Renal pelvis (tissue), 12 donors: ENCODE measurements at places on chromosomes 6 and 20. TPM values are rescaled to one million over a fixed set of nuclear protein-coding genes. Genes with fewer than 3 reads are reported as not detected.

The OPN5 gene
- 0.51 TPM for polyA plus RNA-seq

The RFX6 gene
- polyA plus RNA-seq, result not detected

- no peak for DNase-seq
These were observed 31.2 kb downstream of the PRR18 start for GRCh38 chr6:166277018-166277417.

DNA sequence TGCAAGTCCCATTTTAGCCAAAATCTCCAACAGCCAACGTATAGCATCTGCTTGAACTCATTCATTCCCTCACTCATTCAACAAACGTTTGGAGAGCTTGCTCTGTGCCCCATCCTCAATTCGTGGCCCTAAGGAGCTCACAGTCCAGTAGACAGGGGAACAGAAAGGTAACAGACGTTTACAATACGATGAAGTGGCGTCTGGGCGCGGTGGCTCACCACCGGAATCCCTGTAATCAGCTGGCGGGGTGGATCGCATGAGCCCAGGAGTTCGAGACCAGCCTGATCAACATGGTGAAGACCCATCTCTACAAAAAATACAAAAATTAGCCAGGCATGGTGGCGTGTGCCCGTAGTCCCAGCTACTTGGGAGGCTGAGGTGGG lies 790 bp upstream of the E2F1 start:
- DNase-seq, result no peak

The BPI gene
- polyA plus RNA-seq, result 0.28 TPM

The BFSP1 gene
- 4.2 TPM for polyA plus RNA-seq

- DNase-seq, result no peak
These were observed 39.3 kb upstream of the SCGN start for GRCh38 chr6:25612666-25613065.

The POLR1H gene
- polyA plus RNA-seq, result 37.9 TPM

The RUNX2 gene
- 1.5 TPM for polyA plus RNA-seq

The SLC17A3 gene
- polyA plus RNA-seq, result 0.47 TPM

- no peak for DNase-seq
These were observed 39.8 kb upstream of the BACH2 start for GRCh38 chr6:90336388-90336947.
